ENCODE measurements at places on chromosomes 2 and 18.

DNA sequence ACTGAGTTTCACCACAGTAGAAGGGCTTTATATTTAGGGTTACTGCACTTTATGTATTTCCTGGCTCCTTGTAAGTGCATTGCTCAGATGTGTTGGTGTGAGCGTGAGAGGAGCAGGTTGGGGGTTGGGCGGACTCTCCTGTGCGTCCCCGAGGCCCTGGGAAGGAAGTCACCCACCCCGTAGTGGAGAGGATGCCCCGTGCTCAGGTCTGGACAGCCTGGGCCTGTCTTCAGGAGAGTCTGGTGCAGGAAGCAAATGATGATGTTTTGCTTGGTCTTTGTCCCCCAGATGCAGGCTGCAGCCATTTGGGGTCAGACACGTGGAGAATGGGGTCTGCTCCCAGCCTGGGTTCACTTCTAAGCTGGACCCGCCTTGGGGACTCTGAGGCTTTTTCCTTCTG is 182.8 kb downstream of the LDLRAD4 start:
- DNase-seq = no peak

- no peak for DNase-seq
Measured at GRCh38 chr18:45738660-45739059, 14.7 kb downstream of the SLC14A1 start.

DNA sequence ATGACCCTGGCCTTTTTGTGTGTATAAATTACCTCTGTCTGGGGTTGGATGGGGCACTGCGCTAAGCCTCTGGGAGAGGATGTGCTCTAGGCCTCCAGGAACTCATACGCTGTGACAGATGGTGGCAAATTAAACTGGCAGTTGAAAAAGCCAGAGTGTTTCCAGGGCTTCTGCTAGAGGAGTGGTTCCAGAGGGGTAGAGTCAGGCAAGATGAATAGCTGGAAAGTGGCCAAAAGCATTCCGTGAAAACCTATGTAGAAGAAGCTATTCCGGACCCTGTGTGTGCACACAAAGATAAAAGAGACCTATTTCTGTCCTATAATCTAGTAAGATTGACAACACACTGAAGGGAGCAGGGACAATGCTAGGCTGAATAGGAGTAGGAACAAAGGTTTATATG is 84.8 kb downstream of the ACTR3 start:
- no peak for DNase-seq

DNA sequence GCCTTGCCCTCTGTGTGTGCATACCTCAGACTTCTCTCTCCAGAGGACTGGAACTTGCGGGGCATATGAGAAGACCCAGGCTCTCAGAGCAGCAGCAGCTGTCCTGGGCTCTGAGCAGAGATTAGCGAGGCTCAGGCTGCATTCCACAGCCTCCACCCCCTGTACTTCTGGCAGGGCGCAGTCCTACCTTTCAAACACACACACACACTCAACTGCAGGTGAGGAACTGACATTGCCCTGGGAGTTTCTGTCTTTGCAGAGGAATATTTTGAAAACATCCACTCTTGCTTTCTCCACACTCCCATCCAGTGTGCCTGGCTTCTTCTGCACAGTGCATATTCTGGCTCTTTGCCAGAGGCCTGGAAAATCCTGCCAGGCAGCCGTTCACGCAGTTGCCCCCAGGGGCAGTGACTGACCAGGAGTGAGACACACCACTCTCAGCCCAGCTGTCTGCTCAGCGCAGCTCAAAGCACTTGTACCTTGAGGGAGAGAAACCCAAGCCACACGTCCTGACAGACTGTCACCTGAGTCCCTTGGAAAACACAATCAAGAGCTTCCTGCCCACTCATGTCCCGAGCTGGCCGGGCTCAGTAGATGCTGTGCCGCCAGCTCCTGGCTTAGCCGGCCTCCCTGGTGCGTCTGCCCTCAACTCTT is 460.8 kb downstream of the RNF144A start:
- DNase-seq = no peak

DNA sequence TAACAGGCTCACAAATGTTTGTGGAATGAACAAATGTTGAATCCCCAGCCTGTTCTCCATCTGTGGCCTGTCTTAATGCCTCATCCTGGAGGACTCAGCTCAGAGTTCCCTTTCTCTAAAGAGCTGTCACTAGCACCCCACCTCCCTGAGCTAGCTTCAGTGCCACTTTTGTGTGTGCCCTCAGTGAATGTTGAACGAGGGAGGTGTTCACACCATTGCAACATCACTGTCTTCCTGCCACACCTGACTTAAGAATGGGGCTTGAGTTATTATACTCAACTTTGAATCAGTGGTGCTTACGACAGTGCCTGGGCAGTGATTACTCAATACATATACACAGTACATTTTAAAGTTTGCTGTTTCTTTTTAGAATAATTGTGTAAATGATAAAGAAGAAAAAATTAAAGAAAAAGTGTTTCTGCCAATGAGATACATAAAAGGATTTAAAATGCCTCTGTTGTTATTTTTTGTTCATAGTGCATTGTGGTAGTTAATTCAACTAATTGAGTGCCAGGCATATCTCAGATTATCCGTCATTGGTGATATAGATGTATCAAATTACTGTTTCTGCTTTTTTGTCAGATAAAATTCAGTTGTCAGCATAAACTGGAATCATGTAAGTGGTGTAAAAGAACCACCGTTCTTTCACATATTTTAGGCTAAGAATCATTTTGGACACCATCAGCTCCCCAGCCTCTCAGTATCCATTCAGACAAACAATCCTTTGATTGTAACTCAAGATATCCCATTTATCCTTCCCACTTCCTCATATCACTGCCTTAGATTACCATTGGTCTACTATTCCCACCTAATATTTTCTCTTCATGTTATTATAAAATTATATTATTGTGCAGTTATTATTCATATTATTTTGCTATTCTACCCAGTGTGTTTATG is 304.7 kb downstream of the PTPRM start:
- no peak for DNase-seq

GRCh38 chr2:33292981-33293595 is 183.4 kb upstream of the RASGRP3 start:
- DNase-seq = no peak

- DNase-seq = no peak
Measured at GRCh38 chr2:6877402-6878304, at the start of gene RSAD2. TSS of gene RSAD2 (plus strand) at chr2:6877777. CDS start at chr2:6877801, 24 bp downstream.

DNA sequence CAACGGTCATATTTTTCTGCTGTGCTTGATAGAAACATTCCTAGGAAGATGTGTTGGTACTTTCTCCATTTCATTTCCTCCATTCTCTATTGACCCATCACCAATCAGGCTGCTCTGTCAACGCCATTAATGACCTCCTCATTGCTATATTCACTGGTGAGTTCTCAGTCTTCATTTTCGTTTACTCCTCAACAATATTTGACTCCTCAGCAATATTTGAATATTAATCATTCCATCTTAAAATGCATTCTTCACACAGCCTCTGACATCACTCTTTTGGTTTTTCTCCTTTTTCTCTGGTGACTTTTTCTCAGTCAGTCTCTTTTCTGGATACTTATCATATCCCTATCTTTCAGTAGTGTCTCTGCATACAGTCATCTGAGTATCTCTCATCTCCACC is 323.5 kb upstream of the CRIM1 start:
- no peak for DNase-seq

DNA sequence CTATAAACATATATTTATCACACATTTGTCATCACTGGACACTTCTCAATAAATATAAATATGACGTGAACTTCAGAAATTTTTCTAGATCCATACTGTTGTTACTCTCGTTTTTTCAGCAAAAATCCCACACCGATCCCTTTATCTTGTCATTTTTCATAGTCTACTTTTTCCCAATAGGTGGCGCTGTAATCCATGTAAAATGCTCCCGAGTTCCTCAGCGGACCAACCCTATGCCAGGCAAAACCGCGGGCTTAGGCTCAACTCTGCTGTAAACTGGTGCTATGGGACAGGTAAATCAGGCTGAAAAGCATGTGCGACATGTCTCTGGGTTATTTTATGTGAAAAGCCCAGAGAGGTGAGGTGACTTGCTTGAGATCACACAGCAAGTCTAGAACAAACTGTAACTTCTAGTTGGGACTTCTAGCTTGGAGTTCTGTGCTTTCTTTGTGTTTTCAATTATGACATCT is 104.0 kb downstream of the COBLL1 start:
- DNase-seq = peak; percentile 35

GRCh38 chr2:51212374-51212773 is 180.4 kb upstream of the NRXN1 start:
- no peak for DNase-seq

DNA sequence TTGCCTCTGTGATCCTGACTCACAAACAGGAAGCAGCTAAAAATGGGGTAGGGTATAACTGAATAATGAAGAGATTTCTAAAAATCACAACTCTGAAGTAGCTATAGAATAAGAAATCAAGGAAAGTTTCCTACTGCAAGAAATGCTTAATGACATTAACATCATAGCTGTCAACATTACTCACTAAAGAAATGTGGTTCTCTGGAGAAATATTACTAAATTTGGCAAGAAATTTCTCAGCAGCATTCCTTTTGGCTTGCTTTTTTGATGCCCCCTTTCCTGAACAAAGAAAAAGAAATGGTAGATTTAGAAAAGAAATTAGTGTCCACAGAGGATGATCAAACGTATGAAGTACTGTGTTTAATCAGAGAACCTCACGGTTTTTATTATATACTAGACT is 9.5 kb downstream of the PRKRA start:
- no peak for DNase-seq

DNA sequence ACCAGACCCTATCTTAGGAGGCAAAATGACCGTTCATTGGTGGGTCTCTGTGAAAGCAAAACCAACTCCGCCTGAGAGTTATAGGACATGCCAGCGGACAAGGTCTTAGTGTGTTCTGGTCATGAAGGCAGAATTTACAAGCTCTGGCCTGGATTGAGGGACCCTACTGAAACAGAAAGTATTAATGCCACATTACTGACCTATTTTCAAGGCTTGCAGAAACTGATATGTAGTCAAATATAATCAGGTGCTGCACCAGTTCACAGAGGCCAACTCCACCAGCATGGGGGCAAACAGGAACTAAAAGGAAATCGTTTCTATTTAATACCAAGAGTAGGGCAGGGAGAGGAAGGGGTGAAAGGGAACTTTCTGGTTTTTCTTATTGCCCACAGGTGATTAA is 19.7 kb downstream of the TYMS start:
- no peak for DNase-seq

- DNase-seq = no peak
Measured at GRCh38 chr2:181372646-181373040, 84.5 kb upstream of the ITGA4 start.

GRCh38 chr18:48360376-48361021 is 48.7 kb downstream of the ZBTB7C start:
- no peak for DNase-seq

GRCh38 chr18:32201948-32202672 is 12.3 kb downstream of the MEP1B start:
- DNase-seq = no peak
